ENCODE measurements at places on chromosomes 12 and 14.

GRCh38 chr14:96145116-96145864, 59.3 kb upstream of the BDKRB2 start:
- DNase-seq, result no peak
- no peak overlapping the region for H3K27ac ChIP-seq
- no peaks in the 10 kb centered on the region for H3K4me1 ChIP-seq

DNA sequence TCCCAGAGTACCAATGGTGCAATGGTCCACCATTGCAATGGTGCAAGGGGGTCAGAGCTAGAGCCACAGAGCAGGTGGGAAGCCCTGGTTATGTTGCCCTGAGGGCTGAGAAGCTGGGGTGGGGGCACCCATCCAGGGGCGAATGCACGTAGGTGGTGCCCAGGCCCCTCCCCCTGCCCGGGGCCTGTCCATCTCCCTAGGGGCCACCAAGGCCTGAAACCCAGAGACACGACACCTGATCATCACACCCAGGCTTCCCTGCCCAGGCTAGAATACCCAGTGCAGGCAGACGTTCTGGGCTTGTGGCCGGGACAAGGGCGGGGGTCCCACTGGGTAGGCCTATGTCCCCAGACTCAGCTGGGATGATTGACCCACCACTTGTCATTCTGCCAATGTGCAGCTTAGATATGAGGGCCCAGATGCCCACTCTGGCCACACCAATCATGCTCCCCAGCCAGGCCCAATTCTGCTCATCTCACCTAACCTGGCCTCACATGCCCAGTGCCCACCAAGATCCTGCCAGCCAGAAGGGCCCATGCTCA, 83.2 kb downstream of the ALG10 start:
- H3K27ac ChIP-seq, result no peak overlapping the region
- no peaks in the 10 kb centered on the region for H3K27me3 ChIP-seq
- DNase-seq, result no peak
- H3K36me3 ChIP-seq, result no peaks in the 10 kb centered on the region

DNA sequence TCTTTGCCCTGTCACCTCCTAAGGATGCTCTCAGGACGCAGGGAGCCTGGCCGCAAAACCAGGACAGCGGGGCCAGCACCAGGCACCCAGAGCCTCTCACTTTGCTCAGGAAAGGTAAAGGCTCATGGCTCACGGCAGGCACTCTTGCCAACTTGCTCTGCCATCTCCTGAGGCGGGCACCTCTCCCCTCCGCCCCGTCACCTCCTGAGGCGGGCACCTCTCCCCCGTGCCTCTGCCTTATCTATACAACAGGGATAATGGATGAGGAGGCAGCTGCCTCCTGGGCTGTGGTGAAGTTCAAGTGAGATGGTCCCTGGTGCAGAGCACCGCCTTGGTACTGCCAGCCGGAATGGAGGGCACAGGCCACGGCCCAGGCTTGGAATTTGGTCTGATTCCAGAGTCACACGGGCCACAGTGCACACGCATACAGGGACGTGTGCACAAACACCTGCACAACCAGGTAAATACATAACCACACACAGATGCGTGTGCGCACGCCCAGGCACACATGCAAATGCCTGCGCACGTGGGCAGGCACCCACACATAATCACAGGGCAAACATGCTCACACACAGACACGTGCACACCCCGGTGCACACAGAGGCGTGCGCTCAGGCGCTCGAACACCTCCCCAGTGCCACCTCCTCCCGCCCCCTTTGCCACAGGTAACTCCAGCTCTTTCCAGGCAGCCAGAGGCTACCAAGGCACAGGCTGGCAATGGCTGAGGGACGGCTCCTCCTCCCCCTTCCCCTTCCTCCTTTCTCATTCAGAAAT, 11.6 kb downstream of the DEGS2 start:
- no peaks in the 10 kb centered on the region for H3K36me3 ChIP-seq
- peaks cover 1% of the 10 kb centered on the region for H3K27me3 ChIP-seq
- peaks cover 50% of the 10 kb centered on the region for H3K4me1 ChIP-seq
- no peak overlapping the region for H3K4me3 ChIP-seq

- H3K4me3 ChIP-seq, result peak overlapping the region; percentile 32
- peaks cover 8% of the 10 kb centered on the region for H3K4me1 ChIP-seq
- no peaks in the 10 kb centered on the region for H3K36me3 ChIP-seq
- no peaks in the 10 kb centered on the region for H3K27me3 ChIP-seq
Measured at GRCh38 chr12:82523996-82524395, 162.7 kb upstream of the TMTC2 start.

- 0 out of 2 replicates have a peak, but pooled peaks cover 5% of the 10 kb centered on the region for H3K4me1 ChIP-seq
- no peak for DNase-seq
Measured at GRCh38 chr12:116323406-116324386, 46.2 kb upstream of the MED13L start.

DNA sequence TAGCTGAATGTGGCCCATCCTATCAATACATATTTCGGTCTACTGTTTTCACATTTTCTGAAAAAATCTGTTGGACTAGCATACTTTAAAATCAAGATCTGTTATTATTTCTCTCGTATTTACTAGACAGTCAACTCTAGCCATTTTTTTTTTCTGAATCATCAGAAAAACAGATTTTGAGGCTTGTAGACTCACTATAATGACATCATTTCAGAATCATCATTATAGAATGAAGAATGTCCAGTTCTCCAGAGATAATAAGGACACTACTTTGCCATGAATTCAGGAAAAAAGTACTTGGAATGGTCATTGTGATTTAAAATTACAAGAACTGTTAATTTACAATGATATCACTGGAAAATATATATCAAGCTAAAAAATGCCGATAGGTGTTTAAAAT, 589.8 kb downstream of the KCNH5 start:
- H3K4me3 ChIP-seq, result no peak overlapping the region
- H3K4me1 ChIP-seq, result no peaks in the 10 kb centered on the region
- no peaks in the 10 kb centered on the region for H3K27me3 ChIP-seq
- no peaks in the 10 kb centered on the region for H3K36me3 ChIP-seq
- no peak overlapping the region for H3K27ac ChIP-seq
- DNase-seq, result no peak

DNA sequence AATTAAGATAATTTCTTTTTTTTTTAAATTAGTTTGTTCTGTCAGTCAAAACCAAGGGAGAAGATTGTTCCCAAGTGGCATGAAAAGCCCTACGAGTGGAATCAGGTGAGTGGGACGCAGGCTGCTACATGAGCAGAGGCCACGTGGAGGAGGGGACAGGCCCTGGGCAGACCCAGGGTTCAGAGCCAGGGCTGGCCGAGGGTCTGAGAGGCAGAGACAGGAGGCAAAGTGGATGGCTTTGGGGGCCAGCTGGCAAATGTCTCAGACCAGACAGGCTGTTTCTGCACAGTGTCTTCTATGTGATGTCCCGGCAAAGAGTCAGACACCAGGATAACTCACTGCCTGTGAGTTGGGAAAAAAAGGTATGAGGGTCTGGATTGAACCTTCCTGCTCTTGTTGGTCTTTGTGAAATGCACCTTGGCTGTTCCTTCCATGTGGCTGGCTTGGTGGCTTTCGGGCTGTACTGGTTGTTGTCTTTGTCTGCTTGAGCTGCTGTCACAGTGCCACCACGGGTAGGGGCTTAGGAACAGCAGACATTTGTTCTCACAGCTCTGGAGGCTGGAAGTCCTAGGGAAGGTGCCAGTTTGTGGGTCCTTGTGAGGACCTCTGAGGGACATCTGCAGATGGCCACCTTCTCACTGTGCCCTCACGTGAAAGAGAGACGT, 35.8 kb upstream of the ASPG start:
- no peaks in the 10 kb centered on the region for H3K36me3 ChIP-seq
- peaks cover 40% of the 10 kb centered on the region for H3K27me3 ChIP-seq
- DNase-seq, result no peak
- H3K4me1 ChIP-seq, result no peaks in the 10 kb centered on the region
- no peak overlapping the region for H3K4me3 ChIP-seq

- H3K27me3 ChIP-seq, result no peaks in the 10 kb centered on the region
- no peak overlapping the region for H3K27ac ChIP-seq
- H3K4me1 ChIP-seq, result no peaks in the 10 kb centered on the region
- no peak overlapping the region for H3K4me3 ChIP-seq
Measured at GRCh38 chr12:33041562-33041961, 145.0 kb upstream of the PKP2 start.

DNA sequence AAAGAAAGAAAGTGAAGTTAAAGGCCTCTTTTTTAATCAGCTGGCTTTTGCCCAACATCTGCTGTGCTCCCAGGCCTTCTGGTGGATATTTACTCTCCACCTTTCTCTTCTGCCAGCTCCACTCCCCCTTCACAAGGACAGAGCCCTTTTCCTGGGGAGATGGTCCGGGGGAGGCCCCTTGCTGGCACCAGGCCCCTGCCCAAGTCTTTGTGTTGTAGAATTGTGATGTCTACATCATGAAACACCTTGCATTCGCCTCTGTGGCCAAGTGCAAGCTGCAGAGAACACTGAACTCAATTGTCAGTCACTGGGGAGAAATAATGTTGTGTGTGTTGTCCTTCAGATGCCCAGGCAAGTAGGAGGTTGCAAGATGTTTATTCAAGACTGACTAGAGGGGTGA, 150.3 kb downstream of the DPF3 start:
- DNase-seq, result no peak
- H3K4me1 ChIP-seq, result no peaks in the 10 kb centered on the region
- H3K27ac ChIP-seq, result no peak overlapping the region
- H3K4me3 ChIP-seq, result no peak overlapping the region

GRCh38 chr12:15854916-15855315, 27.3 kb upstream of the STRAP start:
- H3K36me3 ChIP-seq, result no peaks in the 10 kb centered on the region
- no peak overlapping the region for H3K27ac ChIP-seq
- peaks cover 14% of the 10 kb centered on the region for H3K4me1 ChIP-seq
- DNase-seq, result no peak

GRCh38 chr12:105235281-105235731, 668 bp downstream of the APPL2 start:
- no peaks in the 10 kb centered on the region for H3K27me3 ChIP-seq
- H3K4me1 ChIP-seq, result peaks cover 59% of the 10 kb centered on the region
- H3K4me3 ChIP-seq, result peak overlapping the region; percentile 84
- H3K27ac ChIP-seq, result peak overlapping the region; percentile 89

DNA sequence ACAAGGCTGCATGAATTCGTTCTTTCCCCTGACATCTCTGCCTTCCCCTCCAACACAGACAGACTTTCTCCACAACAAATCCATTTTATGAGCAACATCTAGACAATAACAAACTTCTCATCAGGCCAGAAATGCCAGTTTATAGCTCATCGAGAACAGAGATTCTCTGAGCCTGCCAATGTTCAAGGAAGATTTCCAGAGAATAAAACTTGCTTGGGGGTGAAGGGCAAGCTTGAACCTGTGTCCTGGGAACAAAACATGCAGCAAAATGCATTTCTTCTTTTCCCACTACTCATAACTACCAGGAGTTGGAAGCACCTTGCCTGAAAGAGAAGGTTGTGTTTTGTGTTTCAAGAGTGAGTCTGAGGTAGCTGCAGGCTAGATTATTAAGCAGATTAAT, 6.8 kb downstream of the MAP1LC3B2 start:
- H3K4me3 ChIP-seq, result no peak overlapping the region
- H3K27me3 ChIP-seq, result no peaks in the 10 kb centered on the region
- no peaks in the 10 kb centered on the region for H3K36me3 ChIP-seq
- no peak for DNase-seq

DNA sequence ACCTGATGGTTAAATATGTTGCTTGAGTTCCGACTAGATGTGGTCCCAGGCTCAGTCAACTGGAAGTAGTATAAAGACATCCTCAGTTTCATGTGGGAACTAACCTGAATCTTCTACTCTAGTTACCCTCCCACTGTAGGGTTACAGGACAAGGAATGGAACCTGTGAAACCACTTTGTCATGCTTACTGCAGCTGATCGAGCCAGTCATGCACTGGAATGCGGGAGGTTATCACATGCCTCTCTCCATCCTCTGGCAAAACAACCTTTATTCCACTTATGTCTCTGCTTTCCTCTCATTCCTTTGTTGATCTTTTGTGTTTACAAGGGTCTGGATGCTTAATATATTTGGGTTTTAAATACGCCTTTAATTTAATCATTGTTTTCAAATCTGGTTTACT, 111.9 kb upstream of the DDHD1 start:
- no peaks in the 10 kb centered on the region for H3K36me3 ChIP-seq
- H3K4me3 ChIP-seq, result no peak overlapping the region
- DNase-seq, result no peak
- H3K27ac ChIP-seq, result no peak overlapping the region
- no peaks in the 10 kb centered on the region for H3K4me1 ChIP-seq
- no peaks in the 10 kb centered on the region for H3K27me3 ChIP-seq
